ENCODE measurements at places on chromosomes 12 and 14.

- peak; percentile 72 for DNase-seq
These were observed 17.5 kb downstream of the ANAPC5 start for GRCh38 chr12:121334513-121335343.

DNA sequence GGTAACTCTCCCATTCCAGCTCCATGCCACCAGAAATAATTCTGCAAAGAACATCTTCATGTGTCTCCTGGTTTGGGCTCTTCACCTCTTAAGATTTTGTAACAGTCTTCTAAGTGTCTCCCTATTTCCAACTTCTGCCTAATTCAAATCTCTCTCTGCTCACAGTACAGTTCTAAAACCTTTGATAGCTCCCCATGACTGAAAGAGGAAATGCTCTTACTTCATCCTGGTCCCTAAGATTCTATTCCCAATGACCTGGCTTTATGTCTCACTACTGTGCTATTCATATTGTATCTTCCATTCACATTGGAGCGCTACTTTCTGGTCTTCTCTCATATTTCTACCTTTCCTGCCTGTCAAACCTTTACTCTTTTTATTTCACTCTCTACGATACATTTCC is 1.6 kb downstream of the AMN1 start:
- DNase-seq: no peak

- DNase-seq: no peak
These were observed 26.3 kb downstream of the RXYLT1 start for GRCh38 chr12:63805704-63806672.

DNA sequence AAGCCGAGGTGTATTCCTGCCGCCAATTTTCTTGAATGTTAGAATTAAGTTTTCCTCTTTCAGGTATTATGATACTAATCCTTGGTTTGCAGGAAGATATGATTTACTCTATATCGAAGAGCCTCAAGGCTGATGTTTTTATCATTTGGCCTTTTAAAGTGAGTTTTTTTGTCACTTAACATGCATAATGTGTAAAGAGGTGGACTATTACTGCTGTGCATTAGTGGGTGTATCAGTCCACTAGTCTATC is 11.1 kb upstream of the TMPO start:
- DNase-seq: no peak

DNA sequence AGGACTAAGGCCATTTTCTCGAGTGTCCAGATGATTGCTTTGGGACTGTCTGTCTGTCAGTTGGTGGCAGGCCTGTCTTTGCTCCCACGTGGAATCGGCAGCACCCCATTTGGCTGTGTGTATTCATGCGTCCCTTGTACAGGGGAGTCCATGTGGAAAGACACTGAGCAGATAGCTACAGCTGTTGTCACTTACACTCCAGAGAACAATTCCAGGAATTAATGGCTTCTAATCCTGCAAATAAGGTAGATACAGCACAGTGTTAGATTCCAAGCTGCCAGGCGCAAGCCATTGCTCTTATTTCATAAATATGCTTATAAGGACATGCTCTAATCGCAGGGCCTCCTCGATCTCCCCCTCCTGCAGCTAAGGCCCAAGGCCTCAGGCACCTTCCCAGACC is 208.8 kb downstream of the VRK1 start:
- DNase-seq: no peak

DNA sequence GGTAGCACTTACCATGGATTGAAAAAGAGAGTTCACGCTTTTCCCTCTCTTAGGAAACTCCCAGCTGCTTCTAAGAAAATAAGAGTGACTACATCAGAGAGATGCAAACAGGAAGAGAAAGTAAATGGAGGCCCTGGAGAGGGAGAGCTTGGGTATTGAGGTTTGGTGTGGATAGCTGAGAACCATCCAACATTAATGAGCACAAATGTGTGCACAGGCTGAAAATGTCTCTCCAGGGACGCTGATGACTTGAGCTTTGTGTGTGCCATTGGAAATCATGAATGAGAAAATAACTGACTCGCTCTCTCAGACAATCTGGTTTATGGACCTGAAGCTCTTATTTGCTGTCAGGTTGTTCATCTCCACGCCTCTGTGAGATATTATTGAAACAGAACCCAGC is 318.8 kb downstream of the NRXN3 start:
- no peak for DNase-seq

DNA sequence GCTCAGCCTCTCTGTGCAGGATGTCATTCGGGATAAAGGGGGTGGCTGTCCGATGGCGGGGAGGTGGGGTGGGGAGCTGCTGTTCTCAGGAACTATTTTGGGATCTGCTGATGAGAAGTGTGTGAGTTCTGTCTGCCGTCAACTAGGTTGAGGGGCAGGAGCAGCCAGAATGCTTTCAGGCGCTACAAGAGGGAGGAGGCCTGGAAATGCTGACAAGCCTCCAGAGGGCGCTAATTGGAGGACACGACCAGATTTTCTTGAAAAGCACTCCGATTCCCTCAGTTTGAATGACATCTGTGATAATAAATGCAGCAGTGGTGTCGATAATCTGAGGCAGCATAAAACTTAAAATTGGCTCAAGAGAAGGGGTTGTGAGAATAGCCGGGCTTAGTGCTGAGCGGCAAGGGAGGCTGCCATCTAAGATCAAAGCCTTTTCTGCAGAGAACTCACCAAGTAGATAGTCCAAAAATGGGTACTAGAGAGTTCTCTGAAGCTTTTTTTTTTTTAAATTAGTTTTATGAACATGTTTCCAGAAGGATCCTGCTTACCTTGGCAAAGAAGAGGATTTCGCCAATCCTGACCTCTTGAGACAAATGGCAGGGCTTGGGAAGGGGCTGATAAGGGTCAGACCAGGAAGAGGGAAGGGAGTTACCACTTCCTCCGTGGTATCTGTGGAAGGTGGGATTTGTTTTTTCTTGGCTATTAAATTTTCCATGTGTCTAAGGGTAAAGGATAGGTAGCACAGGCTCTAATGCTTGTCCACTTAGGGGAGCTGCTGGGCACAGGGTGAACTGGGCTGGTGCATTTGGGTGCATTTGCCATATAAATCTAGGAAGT is 94.4 kb downstream of the CRACR2A start:
- DNase-seq: peak; percentile 37

- DNase-seq: no peak
These were observed 31.9 kb upstream of the RAP1B start for GRCh38 chr12:68578765-68579164.

GRCh38 chr12:90120627-90121026 is 412.0 kb upstream of the ATP2B1 start:
- no peak for DNase-seq

Data from GM10248 (cell line).